ENCODE measurements at places on chromosomes 5 and 9.

DNA sequence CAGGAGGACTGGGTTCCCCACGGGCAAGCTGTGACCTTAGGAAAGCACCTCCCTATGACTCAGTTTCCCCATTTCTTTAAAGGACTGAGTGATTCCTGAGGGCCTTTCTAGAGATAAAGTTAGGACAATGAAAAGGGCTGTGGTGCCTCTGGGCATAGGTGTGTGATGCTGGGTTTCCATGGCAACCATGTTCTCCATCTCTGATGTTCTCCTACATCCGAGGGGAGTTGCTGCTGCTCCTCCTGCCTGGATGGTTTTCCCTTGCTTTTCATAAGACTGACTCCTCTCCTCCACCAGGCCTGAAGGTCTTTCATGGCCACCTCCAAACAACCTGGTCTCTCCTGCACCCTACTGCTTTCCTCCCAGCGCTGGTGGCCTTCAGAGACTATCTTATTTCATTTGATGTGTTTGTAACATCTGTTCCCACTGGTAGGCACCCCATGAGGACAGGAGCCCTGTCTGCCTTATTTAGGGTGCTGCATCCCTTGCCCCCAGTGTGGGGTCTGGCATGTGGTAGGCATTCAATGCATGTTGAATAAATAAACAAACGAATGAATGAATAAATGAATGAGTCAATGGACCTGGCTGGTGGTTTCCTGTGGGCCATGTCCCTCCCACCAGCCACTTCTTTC lies 112.2 kb upstream of the HAND1 start:
- no peak for DNase-seq

DNA sequence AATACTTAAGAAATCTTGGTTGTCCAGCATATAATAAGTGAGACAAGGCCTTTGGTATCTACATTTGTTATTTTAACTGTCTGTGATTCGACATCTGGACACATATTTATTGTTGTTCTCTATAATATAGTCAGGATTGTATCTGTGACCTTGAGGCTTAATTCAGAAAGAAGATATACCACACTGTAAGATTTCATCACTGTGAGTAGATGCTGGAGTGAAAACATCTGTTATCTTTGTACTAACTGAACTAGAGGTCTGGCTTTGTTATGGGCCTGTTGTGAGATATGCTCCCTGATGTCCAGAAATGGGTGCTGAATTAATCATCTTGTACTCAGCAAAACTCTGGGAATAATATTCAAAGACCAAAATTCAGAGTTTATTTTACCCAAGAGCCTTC lies 148.5 kb downstream of the ISOC1 start:
- no peak for DNase-seq

GRCh38 chr9:76743931-76744330 lies 20.3 kb upstream of the PCA3 start:
- DNase-seq: no peak

GRCh38 chr9:105138306-105138801 lies 106.1 kb upstream of the SLC44A1 start:
- no peak for DNase-seq

DNA sequence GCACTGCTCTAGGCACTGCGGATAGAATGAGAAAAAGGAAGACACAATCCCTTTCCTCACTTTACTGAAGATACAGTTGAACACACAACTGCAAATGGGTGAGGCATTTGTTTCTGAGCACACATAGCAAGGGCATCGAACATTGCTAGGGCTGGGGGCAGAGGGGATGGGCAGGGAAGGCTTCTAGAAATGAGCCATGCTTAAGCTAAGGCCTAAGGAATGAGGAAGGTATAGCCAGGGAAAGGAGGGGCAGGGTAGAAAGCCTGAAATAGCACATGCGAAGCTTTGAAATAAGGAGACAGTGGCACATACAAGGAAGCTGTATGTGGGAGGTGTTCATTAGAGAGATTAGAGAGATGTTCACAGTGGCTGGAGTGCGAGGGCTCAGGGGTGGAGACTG lies 92.7 kb downstream of the KIF4B start:
- no peak for DNase-seq

GRCh38 chr9:122930541-122931225 lies 629 bp downstream of the ZBTB26 start:
- DNase-seq: no peak

GRCh38 chr9:77751341-77752091 lies 103.4 kb upstream of the GNA14 start:
- peak; percentile 35 for DNase-seq

DNA sequence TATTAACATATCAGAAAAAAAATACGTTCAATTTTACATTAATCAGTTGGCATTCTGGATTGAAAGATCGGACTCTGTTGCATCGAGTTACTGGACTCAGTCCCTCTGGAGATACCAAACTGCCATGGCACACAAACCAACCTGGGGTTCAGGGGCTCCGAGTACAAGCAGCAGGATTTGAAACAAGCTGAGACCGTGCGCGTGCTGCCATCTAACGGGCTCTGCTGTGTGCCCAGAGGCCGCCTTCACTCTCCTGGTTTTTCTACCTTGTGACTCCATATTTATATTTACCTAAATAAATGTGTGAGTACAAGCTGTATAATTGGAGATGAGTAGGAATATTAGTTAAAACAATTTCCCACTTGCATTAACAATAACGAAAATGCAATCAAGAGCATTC lies 48.2 kb downstream of the ANXA1 start:
- no peak for DNase-seq

GRCh38 chr5:62281411-62281810 lies 24.6 kb upstream of the KIF2A start:
- no peak for DNase-seq

DNA sequence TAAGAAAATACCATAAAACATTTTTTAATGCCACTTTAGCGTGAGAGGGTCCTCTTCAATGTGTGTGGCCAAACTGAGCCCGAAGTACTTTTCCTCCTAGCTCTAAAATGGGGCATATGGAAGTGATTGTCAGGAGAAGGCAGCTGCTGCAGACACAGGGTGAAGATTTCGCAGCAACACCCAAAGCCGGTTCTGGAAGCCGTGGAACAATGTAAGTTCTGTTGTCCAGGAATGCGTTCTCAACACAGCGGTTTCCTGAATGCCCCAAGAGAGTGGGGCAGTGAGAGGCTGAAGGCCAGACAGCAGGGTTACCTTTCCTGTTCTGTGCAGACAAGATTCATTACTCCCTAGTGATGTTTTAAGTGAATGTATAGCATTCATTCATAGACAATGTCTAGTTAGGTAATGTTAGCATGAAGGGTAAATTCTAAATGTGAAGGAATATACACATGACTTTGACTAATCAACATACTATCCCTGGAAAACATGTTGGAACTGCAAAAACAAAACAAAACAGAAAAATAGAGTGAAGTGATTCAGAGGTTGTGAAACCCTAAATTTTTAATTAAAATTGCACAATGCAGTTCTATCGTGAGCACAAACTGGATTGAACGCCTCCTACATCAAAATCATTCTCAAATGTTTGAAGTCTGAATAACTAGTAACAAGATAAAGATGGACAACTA lies 197.0 kb upstream of the SEMA6A start:
- DNase-seq: no peak

GRCh38 chr5:79295029-79295428 lies 59.1 kb downstream of the JMY start:
- no peak for DNase-seq

GRCh38 chr5:55568654-55569512 lies 34.1 kb upstream of the PLPP1 start:
- no peak for DNase-seq

DNA sequence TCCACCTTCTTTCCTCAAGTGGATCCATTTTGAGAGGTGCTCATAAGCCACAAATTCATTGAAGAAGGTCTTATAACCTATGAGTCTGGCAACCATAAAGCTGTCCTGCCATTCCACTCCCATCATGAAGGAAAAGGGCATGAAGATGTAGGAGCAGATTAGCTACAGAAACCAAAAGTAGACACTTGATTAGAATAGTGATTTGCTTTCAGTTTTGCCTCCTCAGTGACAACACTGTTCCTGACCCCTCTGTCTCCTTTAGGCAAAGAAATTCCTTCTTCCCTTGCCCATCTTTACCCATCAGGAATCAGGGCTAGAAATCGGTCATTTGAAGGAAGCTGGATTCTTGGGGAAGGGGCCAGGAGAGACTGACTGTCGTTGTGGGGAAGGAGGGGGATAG lies 55.2 kb downstream of the SLC28A3 start:
- DNase-seq: no peak

GRCh38 chr9:16705111-16705604 lies 165.3 kb downstream of the BNC2 start:
- no peak for DNase-seq

- no peak for DNase-seq
These were observed 51.7 kb downstream of the UBAP1 start for GRCh38 chr9:34230556-34230955.

DNA sequence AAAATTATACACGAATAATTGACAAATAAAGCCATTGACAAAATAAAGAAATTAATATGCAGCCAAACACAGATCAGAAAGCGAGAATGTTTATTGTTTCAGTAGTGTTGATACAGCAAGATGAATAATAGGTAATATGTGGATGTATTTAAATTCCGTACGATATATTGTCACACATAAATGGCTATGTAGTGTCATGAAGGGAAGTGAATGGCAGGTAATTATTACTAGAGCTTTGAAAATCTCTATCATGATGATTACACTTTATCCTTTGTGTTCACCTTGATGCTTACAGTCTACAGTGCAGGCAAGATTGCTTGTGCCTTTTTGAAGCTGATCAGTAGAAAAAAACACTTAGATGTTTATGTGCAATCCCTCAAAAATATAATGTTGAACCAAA lies 23.3 kb upstream of the CDH10 start:
- DNase-seq: no peak

DNA sequence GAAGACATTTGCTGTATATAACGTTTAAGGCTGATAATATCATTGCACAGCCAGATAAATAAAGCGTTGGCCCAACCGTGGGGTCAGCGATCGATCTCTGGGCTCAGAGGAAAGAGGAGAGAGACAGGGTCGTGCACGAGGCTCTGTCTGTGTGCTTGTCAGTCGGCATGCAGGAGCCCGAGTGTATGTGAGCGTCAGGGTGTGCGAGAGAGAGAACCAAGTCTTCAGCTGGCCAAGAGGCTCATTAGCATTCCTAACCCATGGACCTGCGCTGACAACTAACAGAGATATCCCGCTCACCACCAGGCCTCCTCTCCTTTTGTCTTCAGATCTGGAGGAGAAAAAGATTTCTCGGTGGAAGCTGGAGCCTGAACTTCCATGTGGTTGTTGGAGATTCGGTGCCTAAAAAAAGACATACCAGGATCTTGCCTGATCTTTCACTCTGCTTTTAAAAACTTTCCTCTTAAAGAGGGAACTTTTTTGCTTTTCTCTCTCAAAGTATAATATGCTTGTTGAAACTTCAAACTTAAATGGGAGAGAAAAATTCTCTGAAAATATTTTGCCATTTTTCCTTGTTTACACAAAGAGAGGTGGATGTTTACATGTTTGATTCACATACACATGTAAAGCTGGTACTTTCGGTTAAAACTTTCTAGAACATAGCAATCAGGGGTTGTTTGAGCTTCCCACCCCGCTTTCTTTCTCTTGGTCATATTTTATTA lies 16.5 kb downstream of the NR2F1 start:
- DNase-seq: no peak

DNA sequence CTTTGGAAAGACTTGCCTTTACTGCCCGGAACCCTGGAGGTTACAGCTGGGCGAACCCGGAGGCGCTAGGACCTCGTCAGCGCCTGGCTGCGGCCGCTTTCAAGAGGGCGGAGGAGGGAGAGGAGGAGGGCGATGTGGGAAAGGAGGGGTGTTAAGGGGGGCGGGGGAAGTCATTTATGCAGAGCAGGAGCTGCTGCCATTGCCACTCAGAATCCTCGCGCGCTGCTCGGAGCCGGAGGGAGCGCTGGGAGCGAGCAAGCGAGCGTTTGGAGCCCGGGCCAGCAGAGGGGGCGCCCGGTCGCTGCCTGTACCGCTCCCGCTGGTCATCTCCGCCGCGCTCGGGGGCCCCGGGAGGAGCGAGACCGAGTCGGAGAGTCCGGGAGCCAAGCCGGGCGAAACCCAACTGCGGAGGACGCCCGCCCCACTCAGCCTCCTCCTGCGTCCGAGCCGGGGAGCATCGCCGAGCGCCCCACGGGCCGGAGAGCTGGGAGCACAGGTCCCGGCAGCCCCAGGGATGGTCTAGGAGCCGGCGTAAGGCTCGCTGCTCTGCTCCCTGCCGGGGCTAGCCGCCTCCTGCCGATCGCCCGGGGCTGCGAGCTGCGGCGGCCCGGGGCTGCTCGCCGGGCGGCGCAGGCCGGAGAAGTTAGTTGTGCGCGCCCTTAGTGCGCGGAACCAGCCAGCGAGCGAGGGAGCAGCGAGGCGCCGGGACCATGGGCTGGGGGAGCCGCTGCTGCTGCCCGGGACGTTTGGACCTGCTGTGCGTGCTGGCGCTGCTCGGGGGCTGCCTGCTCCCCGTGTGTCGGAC lies at the start of gene PCSK5:
TSS of gene PCSK5 (plus strand) at position 202 of the 805 bp plus-strand sequence. CDS start at position 711, 509 bp downstream.
- DNase-seq: peak; percentile 81

DNA sequence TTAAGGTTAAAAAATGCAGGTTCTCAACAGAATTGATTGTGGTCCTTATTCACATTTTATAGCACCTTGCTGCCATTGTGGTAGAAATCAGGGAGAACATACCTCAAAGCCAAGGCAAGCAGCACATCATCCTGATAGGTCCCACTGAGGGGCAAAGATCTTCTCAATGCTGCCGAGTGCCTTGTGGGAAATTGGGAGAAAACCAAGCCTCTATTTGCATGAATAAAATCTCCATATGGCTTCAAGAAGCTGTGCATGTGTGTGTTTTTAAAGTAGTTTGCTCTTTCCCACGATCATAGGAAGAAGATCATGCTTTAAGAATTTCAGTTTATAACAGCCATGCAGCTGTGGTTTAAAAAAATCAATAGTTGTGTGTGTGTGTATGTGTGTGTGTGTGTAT lies 216.9 kb upstream of the FBXL7 start:
- DNase-seq: no peak

DNA sequence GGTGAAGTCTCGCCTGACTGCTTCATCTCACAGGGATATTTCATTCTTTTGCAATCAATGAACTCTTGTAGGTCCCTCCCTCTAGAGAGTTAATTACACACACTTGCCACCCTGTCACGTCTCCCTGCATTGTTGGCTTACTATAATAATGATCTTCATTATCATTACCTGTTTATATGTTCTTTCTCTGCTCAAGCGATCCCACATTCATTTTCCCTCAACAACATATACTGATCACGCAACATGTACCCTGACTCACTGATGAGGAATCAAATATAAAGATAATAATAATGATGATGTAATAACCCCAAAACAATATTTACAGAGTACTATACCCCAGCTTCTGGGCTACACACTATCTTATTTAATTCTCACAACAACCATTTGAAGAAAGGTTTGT lies 88.5 kb downstream of the FEM1C start:
- DNase-seq: no peak

- no peak for DNase-seq
These were observed 9.6 kb upstream of the NSD1 start for GRCh38 chr5:177123789-177124485.

- no peak for DNase-seq
These were observed 229.4 kb downstream of the FSTL4 start for GRCh38 chr5:133382661-133383579.

DNA sequence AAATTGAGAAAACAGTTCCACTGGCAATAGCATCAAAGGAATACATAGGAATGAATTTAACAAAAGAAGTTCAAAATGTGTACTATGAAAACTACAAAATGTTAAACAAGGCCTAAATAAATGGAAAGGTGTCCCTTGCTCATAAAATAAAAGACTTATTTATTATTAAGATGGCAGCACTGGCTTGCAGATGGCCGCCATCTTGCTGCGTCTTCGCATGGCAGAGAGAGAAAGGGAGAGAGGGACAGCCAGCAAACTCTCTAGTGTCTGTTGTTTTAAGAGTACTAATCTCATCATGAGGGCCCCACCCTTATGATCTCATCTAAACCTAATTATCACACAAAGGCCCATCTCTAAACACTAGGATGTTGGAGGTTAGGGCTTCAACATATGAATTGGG lies 47.1 kb downstream of the ABLIM3 start:
- DNase-seq: no peak

Data from CD4-positive, alpha-beta T cell treated with Interleukin-2 at 100 ng/mL for 4 hours (primary cell).